ENCODE measurements at places on chromosomes 6 and 20.

GRCh38 chr20:881051-881782 lies 34.9 kb downstream of the ANGPT4 start:
- no peak for DNase-seq

GRCh38 chr6:158219228-158219627 lies 51.1 kb downstream of the GTF2H5 start:
- DNase-seq: no peak

DNA sequence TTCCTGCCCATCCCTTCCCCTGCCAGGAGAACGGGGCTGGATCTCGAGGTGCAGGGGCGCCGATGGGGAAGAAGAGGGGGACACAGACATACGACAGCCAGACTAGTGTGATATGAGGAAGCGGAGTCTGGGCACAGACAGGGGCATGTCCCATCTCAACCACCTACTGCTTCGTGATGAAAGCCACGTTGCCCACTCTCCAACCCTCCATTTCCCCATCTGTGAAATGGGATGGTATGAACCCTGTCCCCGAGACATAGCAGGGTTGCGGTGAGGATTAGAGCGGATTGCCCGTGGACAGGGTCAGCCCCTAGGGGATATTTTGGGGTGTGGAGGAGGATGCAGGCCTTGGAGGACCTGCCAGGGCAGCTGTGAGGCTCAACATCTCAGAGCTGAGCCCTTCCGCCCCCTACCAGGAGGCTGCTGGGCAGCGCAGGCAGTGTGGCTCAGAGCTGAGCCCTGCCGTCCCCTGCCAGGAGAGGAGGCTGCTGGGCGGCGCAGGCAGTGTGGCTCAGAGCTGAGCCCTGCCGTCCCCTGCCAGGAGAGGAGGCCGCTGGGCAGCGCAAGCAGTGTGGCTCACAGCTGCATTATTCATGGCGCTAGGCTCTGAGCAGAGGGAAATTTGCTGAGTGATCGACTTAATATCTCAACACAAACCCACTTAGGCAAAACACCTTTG lies 71.7 kb downstream of the GRM4 start:
- DNase-seq: no peak

DNA sequence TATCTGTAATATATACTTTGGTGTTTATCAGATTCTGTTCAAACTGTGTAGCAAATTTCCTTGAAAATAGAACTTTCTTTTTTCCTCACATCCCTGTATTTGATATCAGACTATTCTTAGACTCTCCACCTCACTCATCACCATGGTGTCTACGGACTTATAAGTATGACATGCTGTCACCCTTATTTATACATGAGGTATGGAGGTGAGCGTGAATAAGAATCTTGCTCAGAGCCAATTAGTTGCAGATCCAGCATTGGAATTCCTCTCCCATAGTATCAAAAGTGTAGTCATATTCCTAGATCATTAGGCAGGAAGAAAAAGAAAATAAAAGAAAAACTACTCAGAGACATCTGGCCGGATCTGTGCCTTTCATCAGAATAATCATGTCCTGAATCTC lies 43.0 kb downstream of the TPD52L1 start:
- DNase-seq: no peak

GRCh38 chr6:134691180-134691579 lies 258.7 kb downstream of the ALDH8A1 start:
- no peak for DNase-seq

DNA sequence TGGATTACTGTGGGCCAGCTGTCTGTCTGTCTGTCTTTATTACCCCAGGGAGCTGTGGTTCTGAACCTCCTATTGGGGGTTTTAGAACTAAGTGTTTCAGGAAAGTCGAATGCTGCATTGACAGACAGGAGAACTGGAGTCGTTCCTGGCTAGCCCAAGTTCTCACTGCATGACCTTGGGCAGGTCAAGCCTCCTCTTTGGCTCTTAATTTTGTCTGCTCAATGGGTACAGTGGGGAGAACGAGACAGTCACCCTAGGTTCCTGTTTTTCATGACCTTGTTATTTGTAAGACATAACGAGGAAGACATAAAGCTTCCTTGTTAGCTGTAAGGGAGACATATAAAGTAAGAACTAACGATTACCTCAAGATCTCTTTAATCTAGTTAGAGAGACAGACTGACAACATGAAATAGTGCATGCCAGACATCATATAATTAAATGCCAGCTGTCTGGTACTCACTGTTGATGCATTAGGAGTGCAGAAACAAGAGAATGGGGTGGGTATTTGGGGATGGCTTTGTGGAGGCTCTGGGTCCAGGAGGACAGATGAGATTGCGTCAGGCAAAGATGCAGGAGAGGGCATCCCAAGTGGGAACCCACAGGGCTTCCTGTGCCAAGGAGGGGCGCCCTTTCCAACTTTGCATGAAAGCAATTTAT lies 3.7 kb upstream of the CCDC167 start:
- DNase-seq: no peak

- no peak for DNase-seq
Observed at GRCh38 chr6:18390476-18390875, 3.3 kb downstream of the RNF144B start.
